ENCODE measurements at places on chromosomes 2 and 18.

GRCh38 chr2:101704816-101705578 lies 7.5 kb downstream of the MAP4K4 start:
- no peak for DNase-seq

GRCh38 chr2:129888896-129889295 lies 90.6 kb upstream of the RAB6C start:
- no peak for DNase-seq

DNA sequence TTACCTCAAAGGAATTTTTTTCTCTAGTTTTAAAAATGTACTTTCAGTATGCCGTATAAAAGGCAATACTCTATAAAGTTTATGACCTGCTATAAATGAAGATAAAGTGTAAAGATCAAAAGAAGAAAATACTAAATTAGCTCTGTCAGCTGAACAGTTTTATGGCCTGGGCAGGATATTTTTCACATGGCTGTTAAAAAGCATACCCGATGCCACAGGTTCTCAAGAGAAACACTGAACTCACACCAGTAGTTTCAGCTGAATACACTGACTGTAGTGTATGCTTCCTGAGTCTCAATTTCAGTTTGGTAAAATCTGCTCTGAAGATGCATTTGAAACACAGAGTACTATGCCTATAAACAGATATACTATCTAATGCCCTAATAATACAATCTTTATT lies 126.0 kb downstream of the PIGN start:
- no peak for DNase-seq

- DNase-seq = no peak
Observed at GRCh38 chr2:39631718-39632117, 34.0 kb upstream of the TMEM178A start.

GRCh38 chr2:220847589-220847988 lies 724.5 kb downstream of the EPHA4 start:
- no peak for DNase-seq

DNA sequence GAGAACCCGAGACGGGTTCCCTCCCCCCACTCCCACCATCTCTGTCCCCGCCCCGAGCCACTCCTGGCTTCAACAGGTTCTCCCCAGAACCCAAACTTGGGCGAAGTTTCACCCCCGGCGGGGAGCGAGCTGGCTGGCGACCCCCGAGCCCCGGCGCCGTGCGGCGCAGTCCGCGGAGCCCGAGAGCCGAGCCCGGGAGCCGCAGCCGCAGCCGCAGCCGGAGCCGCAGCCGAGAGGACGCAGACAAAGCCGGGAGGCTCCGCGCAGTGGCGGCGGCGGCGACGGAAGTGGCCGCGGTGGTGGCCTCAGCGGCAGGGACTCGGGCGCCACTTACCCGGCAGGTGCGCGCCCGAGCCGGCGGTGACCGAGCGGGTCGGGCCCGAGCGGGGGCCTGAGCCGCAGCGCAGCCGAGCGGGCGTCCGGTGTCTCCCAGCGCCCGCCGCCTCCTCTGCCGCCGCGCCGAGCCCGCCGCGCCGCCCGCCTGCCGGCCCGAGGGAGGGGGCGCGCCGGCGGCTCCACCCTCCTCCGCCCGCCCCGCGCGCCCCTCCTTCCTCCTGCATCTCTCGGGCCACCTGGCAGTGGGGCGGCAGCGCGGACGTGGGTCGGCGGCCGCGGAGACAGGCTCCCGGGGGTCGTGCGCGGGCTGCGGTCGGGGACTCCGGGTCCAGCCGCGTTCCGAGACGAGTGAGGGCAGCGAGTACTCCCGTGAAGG lies at the start of gene ECEL1:
Gene ECEL1, minus strand, starts transcription at position 450 of the 712 bp plus-strand sequence. CDS start 1,181 bp downstream, outside the sequence.
- DNase-seq = no peak

GRCh38 chr18:1013951-1014350 lies 109.3 kb downstream of the ADCYAP1 start:
- no peak for DNase-seq

DNA sequence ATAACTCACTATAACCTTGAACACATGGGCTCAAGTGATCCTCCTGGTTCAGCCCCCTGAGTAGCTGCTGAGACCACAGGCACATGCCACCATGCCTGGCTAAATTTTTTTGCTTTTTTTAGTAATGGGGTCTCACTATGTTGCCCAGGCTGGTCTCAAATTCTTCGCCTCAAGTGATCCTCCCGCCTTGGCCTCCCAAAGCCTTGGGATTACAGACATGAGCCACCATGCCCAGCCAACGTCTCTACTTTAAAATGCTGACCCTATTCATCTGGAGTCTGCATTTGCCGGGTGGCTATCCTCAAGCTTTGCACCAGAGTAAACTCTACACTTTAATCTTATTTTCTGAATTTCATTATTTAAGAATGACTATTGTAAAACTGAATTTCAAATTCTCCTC lies 37.6 kb upstream of the RALBP1 start:
- no peak for DNase-seq

GRCh38 chr2:199875400-199875799 lies 24.4 kb upstream of the FTCDNL1 start:
- no peak for DNase-seq

DNA sequence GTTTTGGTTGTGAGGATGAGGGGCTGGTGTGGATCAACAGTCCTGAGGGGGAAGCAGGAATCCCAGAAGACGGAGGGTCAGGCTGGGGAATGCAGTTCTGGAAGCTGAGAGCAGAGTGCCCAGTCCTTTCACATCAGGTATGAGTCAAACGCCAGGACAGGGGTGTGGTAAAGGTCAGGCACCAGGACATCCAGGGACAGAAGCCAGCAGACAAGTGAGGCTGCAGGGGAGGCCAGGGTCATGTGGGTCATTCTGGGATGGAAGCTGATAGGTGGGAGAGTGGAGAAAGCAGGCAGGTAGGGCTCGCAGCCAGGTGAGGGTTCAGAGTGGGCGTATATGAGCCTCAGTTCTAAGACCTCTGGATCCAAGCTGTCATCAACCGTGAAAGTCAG lies 12.8 kb upstream of the GNLY start:
- DNase-seq = no peak

DNA sequence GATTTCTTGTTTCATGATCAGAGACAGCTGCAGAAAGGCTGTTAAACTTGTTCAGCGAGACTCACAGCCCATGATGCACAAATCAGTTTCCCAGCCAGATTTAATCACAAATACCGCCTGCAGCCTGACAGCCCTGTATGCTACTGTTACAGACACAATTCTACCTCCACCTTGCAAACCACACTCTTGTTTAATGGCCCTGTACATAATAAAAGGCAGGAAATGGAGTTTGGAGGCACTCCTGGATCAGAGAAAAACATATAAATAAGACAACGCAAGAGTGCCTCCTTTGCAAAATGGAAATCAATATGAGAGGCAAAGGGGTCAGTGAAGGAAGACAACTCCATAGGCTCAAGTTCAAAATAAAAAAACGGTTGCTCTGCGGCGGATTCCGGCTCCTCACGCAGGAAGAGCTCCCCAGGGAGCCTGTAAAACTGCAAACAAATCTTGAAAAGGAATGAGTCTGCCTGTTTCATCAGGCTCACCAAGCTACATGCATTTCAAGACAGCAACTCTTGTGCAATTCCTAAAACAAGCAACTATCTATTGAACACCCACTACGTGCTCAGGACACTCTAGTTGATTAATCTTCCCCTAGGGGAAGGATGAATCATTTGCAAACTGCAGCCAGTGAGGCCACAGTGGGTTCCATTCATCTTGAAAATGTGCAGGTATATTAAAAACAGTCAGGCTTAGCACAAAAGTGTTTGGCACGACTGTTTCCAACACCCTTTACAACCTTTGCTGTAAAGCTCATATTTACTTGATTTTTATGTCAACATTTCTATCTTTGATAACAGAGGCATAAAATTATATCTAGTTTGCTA lies 37.5 kb downstream of the TBC1D8 start:
- DNase-seq = no peak

- no peak for DNase-seq
Observed at GRCh38 chr2:118437501-118437900, 349.2 kb downstream of the INSIG2 start.

- no peak for DNase-seq
Observed at GRCh38 chr18:47050468-47050867, 15.0 kb upstream of the ELOA2 start.

- DNase-seq = no peak
Observed at GRCh38 chr2:171910494-171910893, 11.8 kb upstream of the HAT1 start.

- no peak for DNase-seq
Observed at GRCh38 chr2:88637464-88637863, 10.2 kb upstream of the EIF2AK3 start.

DNA sequence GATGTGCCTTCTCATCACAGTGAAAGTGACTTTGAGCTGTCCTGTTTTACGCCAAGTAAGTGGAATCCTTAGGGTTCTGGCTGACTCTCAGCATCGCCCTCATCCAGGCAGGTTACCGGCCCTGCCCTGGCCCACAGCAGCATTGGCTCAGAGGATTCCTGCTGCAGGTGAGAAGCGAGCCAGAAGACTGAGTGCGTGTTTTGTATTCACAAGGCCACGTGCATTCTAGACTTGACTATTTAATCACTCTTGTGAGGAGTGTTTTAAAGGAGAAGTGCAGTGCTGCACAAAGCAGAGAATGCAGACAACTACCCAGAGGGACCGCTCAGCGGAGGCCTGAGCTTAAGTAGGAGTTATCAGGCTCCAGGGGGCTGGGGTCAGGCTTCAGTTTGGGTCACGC lies 48.3 kb downstream of the LAMA3 start:
- DNase-seq = no peak

DNA sequence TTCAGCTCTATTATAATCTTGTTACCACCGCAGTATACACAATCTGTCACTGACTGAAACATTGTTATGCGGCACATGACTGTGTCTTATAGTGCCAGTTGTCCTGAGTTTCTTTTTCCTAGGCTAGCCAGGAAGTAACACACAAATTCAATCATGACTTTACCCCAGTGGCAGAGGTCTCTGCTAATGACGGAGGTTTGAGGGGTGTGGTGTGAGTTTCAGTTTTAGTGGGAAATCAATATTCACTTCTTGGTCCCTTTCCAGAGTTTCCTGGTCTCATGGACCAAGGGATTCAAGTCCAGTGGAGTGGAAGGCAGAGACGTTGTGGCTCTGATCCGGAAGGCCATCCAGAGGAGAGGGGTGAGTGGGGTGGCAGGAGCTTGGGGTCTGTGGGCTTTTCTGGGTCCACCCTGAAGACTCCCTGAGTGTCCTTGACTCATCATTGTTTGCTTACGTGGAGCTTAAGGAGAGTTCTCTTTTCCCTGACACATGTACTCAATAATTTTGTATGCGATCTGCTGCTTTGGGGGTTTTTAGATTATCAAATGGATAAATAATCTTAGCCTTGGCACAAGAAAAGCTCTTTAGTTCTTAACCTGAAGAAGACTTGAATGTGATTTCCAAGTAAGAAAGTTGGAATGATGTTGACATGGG lies 39.2 kb downstream of the HK2 start:
- no peak for DNase-seq

DNA sequence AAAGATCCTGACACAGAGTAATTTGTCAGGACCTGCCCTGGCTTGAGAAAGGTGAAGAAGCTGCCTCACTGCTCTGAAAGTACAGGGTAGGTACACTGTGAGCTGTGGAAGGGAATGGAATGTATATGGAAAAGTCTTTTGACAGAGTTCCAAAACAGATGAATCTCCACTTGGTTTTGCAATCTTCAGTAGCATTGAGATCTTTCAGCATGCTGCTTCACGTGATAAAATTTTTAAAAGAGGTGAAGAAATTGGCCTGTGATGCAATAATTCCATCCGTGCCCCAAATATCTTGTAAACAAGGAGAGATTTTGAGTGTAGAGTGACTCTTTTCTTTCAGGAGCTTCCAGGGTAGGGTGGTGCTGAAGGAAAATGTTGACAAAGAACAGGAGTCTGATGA lies 123.1 kb downstream of the OSR1 start:
- DNase-seq = no peak

- DNase-seq = no peak
Observed at GRCh38 chr18:4589056-4589800, 134.1 kb upstream of the DLGAP1 start.

GRCh38 chr2:30978854-30979253 lies 159.4 kb downstream of the GALNT14 start:
- DNase-seq = no peak

DNA sequence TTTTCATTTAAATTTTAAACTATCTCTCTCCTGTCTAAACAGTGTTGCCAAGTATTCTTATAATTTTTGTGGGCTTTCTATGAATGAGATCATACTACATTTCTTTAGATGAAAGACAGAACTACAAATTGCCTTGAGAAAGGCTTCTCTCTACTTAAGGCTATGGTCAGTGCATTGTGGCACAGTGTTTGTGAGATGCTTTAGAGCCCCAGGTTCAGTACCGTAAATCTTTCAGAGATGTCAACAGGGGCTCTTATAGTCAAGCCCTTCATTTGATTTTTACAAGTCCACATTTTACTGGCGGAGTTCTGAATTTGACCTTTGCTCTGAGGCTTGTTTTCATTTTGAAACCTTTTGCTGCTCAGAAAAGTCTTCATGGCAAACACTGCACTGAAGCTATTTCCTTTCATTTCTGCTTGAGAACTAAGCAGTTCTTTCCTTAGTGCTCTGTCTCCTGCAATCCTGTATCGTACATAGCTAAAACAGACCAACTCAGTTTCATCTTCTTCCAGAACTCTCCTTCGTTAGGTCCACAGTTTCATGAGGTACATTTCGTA lies 175.2 kb downstream of the NYAP2 start:
- no peak for DNase-seq

GRCh38 chr2:31254237-31255203 lies 20.6 kb downstream of the EHD3 start:
- DNase-seq = no peak

Measured in stimulated activated CD4-positive, alpha-beta T cell treated with anti-CD3 and anti-CD28 coated beads, Interleukin-4, amount 100 ng/mL, for 48 hours (primary cell).